ENCODE measurements at places on chromosomes 2 and 18.

- DNase-seq, result no peak
Measured at GRCh38 chr2:69118609-69119008, 105.6 kb downstream of the ANTXR1 start.

DNA sequence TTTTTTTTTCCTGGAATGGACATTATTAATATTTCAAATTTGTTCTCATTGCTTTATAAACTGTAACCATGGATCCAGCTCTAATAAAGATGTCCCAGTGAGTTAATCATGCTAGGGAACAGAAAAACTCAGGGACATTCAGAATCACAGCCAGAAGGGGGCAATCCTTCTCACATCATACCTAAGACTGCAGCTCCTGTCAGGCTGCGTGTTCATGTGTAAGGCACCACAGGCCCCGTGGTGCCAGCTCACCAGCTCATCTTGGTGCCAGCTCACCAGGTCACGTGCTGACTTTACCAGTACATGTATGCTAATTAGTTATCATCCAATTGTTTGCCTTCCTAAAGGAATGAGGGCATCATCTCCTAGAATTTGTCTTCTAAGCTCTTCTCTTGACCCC, 84.7 kb upstream of the NEDD4L start:
- no peak for DNase-seq

- no peak for DNase-seq
Measured at GRCh38 chr2:138531913-138532312, 30.3 kb downstream of the SPOPL start.

DNA sequence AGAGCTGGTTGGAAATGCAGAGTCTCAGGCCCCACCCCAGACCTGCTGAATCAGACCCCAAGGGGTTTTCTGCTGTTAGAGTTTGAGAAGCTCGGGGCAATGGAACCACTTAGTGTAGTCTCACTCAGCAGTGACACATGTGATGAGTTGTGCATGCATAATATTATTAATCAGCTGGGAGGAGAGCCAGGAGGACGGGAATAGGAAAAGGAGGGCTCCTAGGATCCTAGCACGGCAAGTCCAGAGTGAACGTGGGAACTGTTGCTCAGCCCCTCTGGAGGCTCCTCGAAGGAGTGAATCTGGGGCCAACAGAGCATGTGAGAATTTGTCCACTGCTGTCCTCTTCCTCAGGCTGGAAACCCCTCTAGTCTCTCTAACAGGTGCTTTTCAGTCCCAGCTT, 87.1 kb downstream of the HS1BP3 start:
- no peak for DNase-seq

DNA sequence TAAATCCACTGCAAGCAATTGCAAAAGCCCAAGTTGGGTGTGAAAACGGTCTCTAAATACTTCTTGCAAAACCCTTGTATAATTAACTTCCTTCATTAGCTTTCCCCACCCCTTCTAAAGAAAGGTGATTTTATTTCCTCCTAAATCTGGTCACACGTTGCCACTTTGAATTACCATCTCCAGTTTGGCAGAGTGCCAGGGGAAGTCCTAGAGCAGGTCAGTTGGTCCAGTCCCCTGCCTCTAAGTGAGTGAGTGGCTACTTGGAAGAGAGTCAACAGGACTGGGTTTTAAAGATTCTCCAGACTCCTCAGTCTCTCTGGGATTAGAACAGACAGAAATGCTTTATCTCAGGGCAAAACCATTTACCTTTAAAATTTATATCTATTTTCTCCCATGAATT, 18.7 kb upstream of the LYPD6B start:
- no peak for DNase-seq

Data from activated CD8-positive, alpha-beta memory T cell treated with anti-CD3 and anti-CD28 coated beads for 1 hour (primary cell).